NCI-H2171 (cell line): ENCODE measurements at places on chromosomes 5 and 9.

DNA sequence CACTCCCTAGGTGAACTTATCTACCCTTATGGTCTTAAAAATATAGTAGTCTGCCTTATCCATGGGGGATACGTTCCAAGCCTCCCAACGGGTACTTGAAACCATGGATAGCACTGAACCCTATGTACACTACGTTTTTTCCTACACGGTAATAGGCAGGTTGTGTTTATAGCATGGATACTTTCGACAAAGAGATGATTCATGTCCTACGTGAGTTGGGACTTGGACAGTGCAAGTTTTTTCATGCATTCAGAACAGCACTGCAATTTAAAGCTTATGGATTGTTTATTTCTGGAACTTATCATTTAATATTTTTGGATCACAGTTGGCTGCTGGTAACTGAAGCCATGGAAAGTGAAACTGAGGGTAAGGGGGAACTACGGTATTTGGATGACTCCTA is 88.1 kb downstream of the CNTLN start:
- no peak for DNase-seq

- DNase-seq, result peak; percentile 38
Measured at GRCh38 chr5:156913719-156914370, 49.2 kb downstream of the TIMD4 start.

GRCh38 chr5:66170195-66170919 is 26.3 kb downstream of the SREK1 start:
- no peak for DNase-seq

DNA sequence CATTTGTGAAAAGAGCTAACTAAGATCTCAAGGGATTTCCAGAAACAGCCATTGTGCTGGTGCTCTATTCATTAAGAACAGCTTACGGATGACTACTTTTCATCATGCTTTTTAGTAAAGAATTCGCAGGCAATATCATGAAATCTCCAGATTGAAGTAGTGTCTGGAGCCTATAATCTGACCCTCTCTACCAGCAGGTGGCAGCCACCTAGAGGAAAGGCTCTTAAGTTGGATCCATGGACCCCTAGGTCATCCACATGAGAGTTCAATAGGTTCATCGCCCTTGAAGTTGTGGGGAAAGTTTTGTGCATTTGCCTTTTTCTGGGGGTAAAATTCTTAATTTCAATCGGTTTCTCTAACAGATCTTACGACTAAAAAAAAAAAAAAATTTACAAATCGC is 82.3 kb downstream of the SLC1A3 start:
- no peak for DNase-seq

DNA sequence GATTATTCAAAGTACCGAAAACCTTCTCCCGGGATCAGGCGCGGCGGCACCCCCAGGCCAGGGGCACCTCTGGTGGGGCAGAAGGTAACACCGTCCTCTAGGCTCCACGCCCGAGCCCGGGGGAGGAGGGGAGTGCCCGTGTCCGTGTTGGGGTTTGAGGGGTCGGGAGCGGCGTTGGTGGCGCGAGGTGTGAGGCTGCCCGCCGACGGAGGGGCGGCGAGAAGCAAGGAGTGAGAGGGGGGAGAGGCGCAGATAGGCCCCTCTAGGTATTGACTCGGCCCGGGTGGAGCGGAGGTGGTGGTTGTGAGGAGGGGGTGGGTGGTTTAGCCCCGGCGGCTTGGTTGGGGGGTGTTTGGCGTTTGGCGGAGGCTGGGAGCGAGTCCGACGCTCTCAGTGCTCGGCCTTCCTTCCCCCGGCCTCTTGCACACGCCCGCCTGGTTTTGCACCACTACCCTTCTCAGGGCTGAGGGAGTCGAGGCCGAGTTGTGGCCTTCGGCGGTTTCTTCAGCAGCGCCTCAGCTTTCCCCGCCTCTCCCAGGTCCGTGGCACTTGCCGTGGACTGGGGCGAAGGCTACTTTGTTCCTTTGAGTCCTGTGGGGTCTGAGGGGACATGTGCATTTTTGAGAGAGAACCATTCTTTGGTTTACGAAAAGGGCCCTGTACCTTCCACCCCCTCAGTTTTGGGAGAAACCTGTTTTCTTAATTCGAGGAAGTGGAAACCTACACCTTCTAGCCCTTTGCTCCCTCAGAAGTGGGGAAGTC is 450 bp downstream of the GPBP1 start:
- no peak for DNase-seq

- no peak for DNase-seq
Measured at GRCh38 chr9:103707181-103707580, 386.9 kb upstream of the SMC2 start.

- no peak for DNase-seq
Measured at GRCh38 chr5:148828511-148829247, 2.3 kb downstream of the ADRB2 start.

- no peak for DNase-seq
Measured at GRCh38 chr5:97133101-97133500, 9.3 kb downstream of the LIX1 start.

GRCh38 chr9:76887003-76887821 is 18.7 kb downstream of the PRUNE2 start:
- no peak for DNase-seq

DNA sequence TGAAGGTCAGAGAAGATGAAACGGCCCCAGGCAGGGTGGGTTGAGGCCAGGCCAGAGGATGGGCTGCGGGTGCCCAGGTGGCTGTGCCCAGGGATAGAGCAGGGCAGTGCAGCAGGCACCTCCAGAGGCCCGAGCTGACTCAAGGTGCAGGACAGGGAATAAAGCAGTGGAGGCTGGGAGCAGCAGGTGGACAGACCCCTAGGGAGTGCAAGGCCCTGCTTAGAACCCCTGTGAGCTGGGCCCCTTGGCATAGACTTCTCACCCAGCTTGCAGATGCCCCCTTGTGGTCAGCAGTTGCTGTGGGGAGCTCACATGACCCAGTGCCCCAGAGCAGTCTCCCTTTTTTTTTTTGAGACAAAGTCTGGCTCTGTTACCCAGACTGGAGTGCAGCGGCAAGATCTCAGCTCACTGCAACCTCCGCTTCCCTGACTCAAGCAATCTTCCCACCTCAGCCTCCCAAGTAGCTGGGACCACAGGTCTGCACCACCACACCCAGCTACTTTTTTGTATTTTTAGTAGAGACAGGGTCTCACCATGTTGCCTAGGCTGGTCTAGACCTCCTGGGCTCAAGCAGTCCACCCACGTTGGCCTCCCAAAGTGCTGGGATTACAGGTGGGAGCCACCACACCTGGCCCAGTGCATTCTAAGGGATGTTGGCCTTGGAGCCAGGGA is 118.8 kb downstream of the WNK2 start:
- DNase-seq, result peak; percentile 44

- no peak for DNase-seq
Measured at GRCh38 chr5:157253547-157253946, 12.4 kb upstream of the CYFIP2 start.

GRCh38 chr9:38342096-38342495 is 50.4 kb upstream of the ALDH1B1 start:
- no peak for DNase-seq

- no peak for DNase-seq
Measured at GRCh38 chr5:109089191-109089590, 320.6 kb downstream of the PJA2 start.

DNA sequence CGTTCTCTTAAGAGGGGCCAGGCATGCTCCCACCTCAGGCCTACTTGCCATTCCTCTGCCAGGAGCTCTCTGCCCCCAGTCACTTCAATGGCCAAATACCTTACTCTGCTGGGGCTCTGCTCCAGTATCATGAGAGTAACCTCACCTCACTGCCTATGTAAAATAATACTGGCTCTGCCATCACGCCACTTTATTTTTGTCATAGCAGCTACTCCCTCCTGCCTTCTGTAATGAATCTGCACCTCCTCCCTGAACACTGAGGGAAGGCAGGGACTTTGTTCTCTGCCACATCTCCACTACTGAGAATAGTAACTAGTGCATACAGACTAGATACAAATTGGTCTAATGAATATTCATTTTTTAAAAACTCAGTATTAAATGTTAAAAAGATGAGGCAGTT is 33.8 kb downstream of the MACROH2A1 start:
- DNase-seq, result no peak

DNA sequence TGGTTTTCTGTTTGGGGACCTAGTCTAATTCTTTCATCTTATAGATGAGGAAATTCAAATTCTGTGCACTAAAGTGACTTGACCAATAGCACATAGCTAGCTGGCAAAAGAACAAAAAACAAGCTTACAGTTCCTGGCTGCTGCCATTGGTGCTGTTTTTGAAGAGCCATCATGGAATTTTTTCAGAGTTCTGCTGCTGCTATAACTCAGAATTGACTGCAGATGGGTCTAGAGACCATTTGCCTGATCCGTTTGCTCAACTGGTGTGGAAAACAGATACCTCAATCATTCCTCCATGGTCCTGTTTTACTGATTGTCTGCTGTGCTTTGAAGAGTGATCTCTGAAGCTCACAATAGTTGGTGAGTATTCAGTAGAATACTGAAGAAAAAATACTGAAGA is 15.2 kb downstream of the FBXL7 start:
- DNase-seq, result no peak

DNA sequence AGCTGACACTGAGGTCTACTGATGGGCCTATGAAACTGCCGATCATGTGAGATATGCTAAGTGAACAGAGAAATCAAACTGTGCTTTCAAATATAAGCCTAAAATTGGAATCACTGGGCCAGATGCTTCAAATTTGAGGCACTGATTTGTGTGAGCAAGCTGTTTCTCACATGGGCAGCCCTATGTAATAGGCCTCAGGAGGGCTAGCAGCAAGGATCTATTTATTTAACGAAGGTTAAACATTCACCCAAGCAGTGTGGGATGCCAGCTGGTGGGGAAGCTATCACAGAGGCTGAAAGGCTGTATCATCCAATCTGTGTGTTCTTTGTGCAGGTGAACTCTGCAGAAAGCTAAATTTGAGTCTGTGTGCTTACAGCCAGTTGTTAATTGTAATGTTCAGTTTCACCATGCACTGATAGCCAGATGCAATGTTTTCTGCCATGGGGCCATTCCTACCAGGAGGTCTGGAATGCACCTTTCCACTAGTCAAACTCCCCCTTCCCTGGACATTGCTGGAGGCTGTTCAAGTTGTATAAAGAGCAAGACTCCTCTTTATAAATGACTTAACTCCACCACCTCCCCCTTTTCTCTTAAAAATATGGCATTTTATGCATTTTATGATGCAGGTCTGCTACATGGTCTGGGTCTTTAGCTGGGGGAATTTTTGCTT is 228.9 kb downstream of the SH3GL2 start:
- DNase-seq, result peak; percentile 61

DNA sequence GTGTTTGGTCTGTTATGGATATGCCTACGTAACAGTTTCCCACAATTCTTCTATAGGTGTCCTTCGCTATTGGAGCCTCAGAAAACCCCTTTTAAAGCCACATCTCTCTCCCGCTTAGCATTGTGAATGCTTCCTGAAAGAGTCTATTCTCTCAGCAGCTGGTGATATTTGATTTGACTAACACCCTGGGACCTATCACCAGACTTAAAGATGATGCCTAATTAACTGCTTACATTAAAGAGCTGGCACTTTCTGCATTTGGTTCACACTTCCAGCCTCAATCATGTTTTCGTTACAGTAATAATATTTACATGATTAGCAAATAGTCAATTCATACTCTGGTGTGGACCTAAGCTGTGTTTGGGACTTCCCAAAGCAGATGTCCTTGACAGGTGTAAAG is 90.1 kb upstream of the VLDLR start:
- DNase-seq, result no peak

DNA sequence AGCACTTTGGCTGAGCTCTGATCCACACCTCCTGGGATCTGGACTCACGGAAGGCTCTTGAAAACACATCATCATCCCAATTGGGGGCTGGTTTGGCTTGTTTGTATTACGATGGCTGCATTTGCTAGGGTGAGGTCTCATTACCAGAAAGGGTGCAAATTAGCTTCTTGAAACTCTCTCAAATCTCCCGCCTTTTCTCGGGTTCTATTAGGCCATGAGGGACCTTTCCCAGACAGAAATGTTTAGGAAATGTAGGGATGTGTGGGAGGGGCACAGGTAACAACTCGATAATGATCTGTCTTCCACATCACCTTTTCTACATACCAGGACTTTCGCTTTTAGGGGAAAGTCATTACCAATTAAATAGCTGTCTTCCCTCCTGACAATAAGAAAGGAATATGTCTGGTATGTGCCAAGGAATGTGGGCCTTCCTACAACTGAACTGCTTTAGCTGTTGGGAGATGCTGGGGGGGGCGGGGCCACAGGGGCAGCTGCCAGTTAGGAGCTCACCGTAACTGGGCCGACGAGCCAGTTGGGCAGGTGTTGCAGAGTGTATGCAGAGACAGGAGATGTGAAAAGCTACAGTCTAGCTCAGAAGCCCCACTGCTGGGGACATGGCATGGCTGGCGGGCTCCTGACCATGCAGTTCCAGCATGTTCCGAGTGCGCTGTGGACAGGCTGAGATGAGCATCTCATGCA is 71.2 kb downstream of the AK8 start:
- no peak for DNase-seq

DNA sequence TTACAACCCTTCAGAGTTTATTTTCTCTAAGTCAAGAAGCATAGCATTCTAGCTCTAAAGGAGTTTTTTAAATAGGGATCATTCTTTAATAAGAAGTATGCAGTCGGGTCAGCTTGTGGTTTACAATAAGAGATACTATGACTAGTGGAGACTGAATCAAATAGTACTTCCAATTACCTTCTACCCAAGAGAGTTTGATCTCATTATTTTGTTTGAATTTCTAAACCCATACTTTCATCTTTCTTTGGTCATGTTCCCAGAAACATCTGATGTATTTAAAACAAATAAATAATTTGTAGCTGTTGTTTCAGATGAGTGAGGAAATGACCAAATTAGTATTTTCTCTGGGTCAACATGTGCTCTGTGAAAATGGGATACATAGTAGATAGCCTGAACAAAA is 160.2 kb upstream of the CDH6 start:
- no peak for DNase-seq

GRCh38 chr9:83538172-83538889 is at the start of gene FRMD3:
TSS of gene FRMD3 (minus strand) at chr9:83538401. CDS start at chr9:83538231, 170 bp downstream.
- peak; percentile 90 for DNase-seq

GRCh38 chr9:21802418-21803000 is at the start of gene MTAP:
TSS of gene MTAP (plus strand) at chr9:21802636. CDS start at chr9:21802749, 113 bp downstream.
- peak; percentile 75 for DNase-seq

GRCh38 chr9:86893811-86894490 is 53.4 kb downstream of the GAS1 start:
- no peak for DNase-seq

DNA sequence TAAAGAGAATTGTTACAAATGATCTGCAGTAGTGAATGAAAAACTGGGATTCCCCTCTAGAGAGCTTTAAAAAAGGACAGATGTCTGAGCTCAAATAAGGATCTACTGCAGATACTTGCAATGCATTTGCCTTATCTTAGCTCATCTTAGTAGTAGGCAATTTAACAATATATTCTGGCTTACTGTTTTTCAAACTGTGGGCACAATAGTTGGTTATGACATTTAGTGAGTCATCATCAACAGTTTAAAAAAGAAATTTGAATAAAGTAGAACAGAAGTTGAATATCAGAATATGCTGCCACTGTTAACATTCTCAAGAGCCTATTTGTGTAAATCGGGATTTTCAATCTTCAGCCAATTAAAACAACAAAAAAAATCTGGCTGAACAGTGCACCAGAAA is 6.7 kb upstream of the CAST start:
- DNase-seq, result no peak

- peak; percentile 26 for DNase-seq
Measured at GRCh38 chr9:69877852-69878514, 57.4 kb downstream of the CFAP95 start.

- DNase-seq, result no peak
Measured at GRCh38 chr5:20570486-20570885, 582.5 kb upstream of the CDH18 start.
